ENCODE measurements at places on chromosomes 13 and 19.
A peak's percentile ranks its signal among the peaks of the same experiment; 100 is the strongest.

DNA sequence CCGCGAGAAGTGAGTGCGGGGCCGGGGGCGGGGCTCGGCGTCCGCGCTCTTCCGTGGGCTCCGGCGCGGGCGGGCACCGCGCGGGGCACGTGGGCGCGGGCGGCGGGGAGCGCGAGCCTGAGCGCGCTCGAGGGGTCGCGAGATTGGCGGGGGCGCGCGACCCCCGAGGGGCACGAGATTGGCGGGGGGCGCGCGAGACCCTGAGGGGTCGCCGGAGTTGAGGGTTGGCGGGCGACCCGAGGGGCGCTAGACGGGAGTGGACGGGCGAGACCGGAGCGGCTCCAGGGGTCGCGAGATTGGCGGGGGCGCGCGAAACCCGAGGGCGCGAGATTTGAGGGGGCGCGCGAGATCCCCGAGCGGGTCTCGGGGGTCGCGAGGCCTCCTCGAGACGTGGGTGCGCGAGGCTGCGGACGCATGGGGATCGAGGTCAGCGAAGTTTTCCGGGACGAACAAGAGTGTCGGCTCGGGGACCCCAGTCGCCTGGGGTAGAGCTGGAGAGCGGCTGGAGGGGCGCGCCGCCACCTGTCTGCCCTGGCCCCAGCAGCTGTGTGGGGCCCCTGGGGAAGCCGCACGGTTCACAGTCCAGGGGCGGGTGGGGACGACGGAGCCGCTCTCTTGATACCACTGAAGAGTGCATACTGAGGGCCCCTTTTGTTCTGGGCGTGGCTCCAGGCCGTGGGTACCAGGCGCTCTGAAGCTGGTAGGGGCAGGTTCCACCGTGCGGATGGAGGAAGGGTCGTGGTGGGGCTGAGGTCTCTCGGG lies 682 bp downstream of the SSBP4 start:
- no peak for DNase-seq

DNA sequence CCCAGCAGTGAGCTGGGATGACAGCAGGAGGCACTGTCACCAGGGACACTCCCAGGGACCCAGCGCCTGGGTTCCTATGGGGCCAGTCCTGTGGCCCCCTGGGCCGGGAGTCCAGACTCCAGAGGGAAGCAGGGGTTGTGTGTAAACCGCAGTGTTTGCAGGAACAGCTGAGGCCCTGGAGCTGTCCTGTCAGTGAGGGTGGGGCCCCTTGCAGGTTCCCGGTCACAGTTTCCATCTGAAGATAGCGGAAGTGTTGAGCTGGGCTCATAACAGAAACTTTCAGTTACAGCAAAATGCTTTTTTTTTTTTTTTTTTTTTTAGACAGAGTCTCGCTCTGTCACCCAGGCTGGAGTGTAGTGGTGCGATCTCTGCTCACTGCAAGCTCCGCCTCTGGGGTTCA lies 17.7 kb upstream of the CSNK1G2 start:
- no peak for DNase-seq

GRCh38 chr13:26061947-26062346 lies 10.1 kb upstream of the SHISA2 start:
- no peak for DNase-seq

DNA sequence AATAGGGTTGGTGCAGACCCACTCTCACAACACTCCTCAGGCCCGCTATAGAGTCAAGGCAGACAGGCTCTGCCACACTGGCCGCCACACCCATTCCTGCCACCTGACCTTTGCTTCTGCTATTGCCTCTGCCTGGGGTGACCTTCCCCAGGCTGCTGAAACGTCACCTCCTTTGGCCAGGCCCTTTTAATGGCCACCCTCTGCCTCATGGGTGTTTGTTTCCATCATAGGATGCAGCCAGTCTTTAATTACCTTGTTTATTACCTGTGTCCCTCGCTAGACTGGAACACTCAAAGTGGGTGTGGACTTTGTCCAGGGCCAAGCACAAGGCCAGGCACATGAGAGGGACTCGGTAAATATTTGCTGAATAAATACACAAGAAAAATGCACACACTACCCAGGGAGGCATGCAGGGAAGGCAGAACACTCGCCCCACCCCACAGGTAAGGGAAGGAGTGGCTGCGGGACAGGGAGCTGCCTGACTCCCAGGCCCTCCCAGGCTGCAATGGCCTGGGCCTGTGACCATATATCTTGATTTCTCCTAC lies 3.2 kb downstream of the LSM4 start:
- DNase-seq: no peak

GRCh38 chr19:37095859-37096258 lies 17.6 kb downstream of the ZNF420 start:
- no peak for DNase-seq

DNA sequence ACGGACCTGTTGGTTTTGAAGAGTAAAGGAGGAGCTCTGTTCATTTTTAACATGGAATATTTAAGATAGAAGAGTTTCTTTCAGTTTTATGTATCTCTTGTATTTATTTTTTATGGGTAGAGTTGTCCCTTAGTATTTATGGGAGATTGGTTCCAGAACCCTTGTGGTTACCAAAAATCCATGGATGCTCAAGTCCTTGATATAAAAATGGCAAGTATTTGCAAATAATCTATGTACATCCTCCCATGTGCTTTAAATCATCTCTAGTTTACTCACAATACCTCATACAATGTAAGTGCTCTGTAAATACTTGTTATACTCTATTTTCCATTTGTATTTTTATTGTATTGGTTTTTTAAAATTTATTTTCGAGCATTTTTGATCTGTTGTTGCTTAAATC lies 63.1 kb downstream of the TM9SF2 start:
- no peak for DNase-seq

- no peak for DNase-seq
These were observed 19.7 kb downstream of the VRK3 start for GRCh38 chr19:50005428-50005827.

DNA sequence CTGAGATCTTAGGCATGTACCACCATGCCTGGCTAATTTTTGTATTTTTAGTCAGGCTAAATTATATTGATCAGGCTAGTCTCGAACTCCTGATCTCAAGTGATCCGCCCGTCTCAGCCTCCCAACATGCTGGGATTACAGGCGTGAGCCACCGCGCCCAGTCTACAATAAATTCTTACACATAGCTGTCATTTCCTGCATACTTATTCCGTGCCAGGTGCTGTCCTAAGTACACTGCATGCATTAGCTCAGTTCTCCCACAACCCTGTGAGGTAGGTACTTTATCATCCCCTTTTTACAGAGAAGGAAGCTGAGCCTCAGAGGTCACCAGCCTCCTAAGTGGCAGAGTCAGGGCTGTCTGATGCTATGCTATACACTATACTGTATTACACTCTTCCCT lies 7.2 kb upstream of the RHPN2 start:
- DNase-seq: no peak

DNA sequence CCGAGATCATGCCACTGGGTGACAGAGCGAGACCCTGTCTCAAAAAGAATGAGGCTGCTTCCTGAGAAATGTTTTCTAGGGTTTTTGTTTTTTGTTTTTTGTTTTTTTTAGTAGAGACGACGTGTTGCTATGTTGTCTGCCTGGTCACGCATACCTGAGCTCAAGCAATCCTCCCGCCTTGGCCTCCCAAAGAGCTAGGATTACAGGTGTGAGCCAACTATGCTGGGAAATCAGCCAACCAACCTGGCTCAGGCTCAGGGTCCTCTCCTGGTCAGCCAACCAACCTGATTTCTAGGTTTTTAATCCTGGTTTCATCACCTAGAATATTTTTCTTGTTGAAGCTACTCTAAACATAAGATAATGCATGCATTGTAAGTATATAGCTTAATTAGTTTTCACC lies 7.8 kb downstream of the DHX34 start:
- no peak for DNase-seq

DNA sequence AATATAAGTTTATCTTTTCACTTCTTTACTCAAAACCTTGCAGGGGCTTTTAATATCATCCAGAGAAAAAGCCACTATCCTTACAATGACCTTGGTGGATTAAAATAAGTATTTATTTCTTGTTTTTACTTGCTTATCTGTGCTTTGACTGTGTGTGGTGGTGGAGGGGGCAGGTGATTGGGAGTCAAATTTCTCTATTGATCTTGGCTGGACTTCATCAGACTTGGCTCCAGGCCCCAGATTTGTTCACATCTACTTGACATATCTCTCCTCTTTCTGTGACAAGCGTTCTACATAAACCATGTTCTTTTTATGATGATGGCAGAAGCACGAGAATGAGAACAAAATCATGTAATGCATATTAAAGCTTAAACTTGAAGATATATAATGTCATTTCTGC lies 670.8 kb downstream of the PCDH17 start:
- no peak for DNase-seq

DNA sequence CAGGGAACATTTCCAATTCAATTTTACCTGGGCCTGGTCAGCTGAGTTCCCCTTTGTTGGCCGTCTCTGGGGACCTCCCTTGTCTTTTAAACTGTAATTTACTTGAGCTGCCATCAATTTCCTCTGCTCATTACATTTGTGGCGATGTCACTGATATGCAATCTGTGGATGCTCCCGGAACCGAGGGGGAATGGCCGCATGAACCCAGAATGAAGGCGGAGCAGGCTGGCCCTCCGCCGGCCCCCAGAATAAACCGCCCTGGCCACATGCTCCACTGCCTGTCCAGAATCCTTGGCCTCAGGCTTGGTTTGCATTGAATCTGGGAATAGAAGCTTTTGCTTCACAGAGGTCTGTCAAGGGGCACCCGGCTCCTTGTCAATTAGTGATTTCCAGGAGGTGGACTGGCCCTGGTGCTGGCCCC lies 276.8 kb downstream of the TEX29 start:
- peak; percentile 37 for DNase-seq

DNA sequence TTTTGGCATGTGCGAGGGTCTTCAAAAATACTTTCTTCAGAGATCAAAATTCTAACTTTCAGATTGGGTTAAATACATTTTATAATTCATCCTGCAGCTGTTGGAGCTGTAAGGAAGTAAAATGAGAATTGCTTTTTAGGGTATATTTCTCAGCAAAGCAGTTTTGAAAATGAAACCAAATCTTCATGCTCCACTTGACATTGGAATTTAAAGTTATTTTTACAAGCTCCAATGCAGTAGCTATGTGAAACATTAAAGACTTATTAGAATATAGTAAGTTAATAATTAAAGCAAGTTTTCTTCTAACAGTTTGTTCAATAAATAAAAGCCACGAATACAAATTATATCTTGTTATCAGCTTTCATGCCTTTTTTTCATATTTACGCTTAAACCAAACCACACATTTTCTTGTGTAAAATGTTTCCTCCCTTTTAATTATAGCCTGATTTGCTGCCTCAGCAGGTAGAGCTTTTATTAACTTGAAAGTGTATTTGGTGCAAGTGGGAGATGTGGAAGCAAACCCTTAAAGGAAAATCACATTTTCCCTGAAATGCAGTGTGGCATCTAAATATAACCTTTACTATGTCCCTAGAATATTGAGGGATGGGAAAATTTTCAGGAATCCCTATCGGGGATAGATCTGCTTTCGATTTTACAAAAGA lies 12.4 kb upstream of the MICU2 start:
- no peak for DNase-seq

DNA sequence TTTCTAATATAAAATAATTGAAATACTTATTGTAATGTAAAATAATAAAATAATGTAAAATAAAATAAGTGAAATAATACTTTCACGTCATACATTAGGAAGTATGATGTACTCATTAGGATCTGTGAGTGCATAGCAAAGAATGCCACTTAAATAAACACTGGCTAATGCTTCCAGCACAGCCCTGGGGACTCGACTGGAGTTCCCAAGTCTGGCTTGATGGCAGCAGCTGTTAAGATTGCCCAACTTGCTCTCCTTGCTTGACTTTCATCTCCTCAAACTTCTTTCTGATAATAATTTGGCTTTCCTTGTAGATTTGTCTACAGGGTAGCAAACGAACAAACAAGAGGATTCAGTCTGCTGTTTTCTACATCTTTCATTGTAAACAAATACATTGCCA lies 191.9 kb downstream of the COG6 start:
- no peak for DNase-seq

DNA sequence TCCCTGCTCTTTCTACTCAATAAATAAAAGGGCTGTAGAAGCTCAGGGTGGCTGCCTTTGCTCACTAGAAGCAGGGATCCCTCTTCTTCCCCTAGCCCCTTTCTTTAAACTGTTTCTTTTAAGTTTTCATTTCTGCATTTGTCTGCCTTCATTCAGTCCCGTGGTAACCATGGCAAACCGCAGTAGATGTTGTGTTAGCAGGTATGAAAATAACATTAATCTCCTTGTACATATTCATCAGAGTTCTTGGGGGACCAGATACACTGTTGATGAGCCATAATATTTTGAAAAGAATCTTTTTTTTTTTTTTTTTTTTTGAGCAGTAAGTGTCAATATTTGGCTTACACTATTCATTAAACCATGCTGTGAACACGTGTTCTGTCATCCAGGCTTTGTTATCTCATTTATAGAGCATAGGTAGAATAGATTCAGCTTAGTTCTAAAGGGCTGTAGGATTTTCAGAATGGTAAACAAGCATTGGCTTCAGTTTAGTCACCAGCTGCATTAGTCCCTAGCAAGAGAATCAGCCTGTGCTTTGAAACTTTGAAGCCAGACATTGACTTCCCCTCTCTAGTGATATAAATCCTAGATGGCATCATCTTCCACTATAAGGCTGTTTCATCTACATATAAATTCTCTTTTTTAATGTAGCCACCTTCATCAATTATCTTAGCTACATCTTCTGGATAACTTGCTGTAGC lies 59.4 kb upstream of the SPRY2 start:
- peak; percentile 43 for DNase-seq

All from NCI-H748 treated with DMSO at 0.1 percent for 48 hours (cell line).